Osteoblast (primary cell): ENCODE measurements at places on chromosomes 6 and 20. TPM values are rescaled to one million over a fixed set of nuclear protein-coding genes. Genes with fewer than 3 reads are reported as not detected.

The WFDC2 gene
- not detected in 2 replicates for total RNA-seq

DNA sequence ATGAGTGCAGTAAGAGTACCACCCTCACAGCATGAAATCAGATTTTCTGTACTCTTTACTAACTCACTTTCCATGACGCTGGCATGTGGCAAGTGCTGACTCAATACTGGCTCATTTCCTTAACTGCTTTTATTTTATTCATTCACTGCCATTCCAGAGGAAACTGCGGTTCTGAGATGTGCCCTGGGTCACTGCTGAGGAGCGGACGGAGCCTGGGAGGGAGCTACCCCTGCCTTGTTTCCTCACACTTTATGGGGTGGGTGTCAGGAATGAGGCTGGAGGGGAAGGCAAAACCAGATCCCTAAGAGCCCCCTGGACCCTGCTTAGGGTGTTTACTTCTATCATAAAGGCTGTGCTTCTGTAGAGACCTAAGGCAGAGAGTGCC is 14.4 kb downstream of the NT5E start:
- H3K36me3 ChIP-seq: peaks cover 42% of the 10 kb centered on the region
- no peaks in the 10 kb centered on the region for H3K27me3 ChIP-seq
- DNase-seq: peak; percentile 85
- peak overlapping the region; percentile 100 for H3K27ac ChIP-seq

DNA sequence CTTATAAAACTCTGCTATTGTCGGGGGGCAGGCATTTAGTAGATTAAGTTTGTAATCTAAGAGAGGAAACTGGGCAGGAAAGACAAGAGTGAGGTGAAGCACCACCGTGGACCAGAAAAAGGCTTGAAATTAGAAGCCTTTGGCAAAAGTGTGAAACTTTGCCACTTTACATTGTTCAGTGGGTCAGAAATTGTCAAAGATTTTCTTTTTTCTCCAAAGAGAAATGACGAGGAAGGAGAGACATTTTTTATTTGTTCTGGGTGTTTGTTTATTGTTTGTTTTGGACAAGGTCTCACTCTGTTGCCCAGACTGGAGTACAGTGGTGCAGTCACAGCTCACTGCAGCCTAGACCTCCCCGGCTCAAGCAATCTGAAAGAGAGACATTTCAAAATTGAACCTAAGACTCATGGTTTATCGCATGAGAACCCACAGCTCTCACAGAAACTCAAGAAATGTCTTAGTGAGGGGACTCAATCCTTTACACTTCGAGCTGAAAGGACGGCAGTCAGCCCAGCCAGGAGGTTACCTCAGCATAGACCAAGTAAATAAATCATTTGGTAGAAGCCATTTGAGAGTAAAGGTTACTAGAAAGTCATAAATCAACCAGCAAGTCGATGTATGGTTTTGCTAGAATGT is 262.8 kb upstream of the TAB2 start:
- H3K27ac ChIP-seq: no peak overlapping the region
- no peaks in the 10 kb centered on the region for H3K36me3 ChIP-seq
- peaks cover 8% of the 10 kb centered on the region for H3K4me1 ChIP-seq
- H3K27me3 ChIP-seq: no peaks in the 10 kb centered on the region
- H3K4me3 ChIP-seq: no peak overlapping the region

DNA sequence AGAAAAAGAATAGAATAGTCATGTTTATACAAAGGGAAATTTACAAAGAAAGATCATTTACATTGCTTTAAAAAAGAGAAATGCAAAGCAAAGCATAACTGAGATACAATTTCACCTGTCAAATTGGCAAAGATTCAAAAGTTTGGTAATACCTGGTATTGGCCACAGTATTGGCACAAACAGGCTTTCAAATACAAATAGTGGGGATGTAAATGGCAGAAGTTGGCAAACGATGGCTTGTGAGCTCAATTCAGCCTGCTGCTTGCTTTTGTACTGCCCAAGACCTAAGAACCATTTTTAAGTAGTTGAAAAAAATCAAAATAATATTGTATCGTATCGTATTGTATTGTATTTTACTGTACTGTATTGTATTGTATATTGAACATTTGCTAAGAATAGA is 194.5 kb upstream of the JAG1 start:
- no peaks in the 10 kb centered on the region for H3K36me3 ChIP-seq
- H3K27me3 ChIP-seq: no peaks in the 10 kb centered on the region
- DNase-seq: no peak
- no peak overlapping the region for H3K4me3 ChIP-seq
- no peak overlapping the region for H3K27ac ChIP-seq
- peaks cover 11% of the 10 kb centered on the region for H3K4me1 ChIP-seq

The CLPSL1 gene
- total RNA-seq: not detected in 2 replicates

The PLAGL1 gene
- total RNA-seq: 16.6 and 22.4 TPM in 2 replicates

GRCh38 chr6:53547811-53548496 is 3.1 kb upstream of the GCLC start:
- H3K27ac ChIP-seq: peak overlapping the region; percentile 91
- H3K36me3 ChIP-seq: no peaks in the 10 kb centered on the region
- DNase-seq: peak; percentile 99
- H3K4me3 ChIP-seq: peak overlapping the region; percentile 87

GRCh38 chr20:9508240-9508661 is 6.1 kb upstream of the LAMP5 start:
- peak overlapping the region; percentile 3 for H3K4me3 ChIP-seq
- peaks cover 10% of the 10 kb centered on the region for H3K4me1 ChIP-seq
- H3K27me3 ChIP-seq: peaks cover 58% of the 10 kb centered on the region
- no peak for DNase-seq

The GRM4 gene
- total RNA-seq: 0.36 TPM in 1 of 2 replicates, not detected in the other

GRCh38 chr6:42443312-42444060 is 8.2 kb downstream of the TRERF1 start:
- H3K27ac ChIP-seq: no peak overlapping the region
- no peak for DNase-seq
- H3K27me3 ChIP-seq: no peaks in the 10 kb centered on the region
- H3K36me3 ChIP-seq: peaks cover 3% of the 10 kb centered on the region

The ZBP1 gene
- total RNA-seq: not detected in 2 replicates

The SLC22A7 gene
- not detected in 2 replicates for total RNA-seq

DNA sequence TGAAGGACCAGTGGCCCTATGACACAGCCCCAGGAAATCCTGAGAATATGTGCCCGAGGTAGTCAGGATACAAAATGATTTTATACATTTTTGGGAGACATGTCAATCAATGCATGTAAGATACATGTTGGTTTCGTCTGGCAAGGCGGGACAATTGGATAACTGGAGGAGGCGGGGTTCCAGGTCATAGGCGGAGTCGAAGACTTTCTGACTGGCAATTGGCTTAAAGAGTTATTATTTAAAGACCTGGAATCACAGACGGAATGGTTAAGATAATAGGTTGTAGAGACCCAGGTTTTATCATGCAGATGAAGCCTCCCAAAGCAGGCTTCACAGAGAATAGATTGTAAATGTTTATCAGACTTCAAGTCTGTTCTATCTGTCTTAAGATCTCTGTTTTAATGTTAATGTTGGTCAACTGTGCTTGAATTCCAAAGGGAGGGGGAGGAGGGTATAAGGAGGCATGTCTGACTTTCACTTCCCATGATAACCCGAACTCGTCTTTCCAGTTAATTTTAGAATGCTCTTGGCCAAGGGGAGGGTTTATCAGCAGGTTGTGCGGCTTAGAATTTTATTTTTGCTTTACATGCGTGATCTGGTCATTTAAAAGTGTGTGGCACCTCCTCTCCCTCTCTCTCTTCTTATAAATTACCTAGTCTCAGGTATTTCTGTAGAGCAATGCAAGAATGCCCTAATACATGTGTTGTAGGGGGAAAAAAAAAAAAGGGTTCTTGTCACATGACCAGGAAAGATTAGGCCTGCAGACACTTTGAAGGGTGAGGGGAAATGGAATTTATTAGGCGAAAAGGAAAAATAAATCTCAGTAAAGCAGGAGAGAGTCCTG is 230.7 kb downstream of the NFATC2 start:
- peaks cover 3% of the 10 kb centered on the region for H3K4me1 ChIP-seq
- no peak for DNase-seq

DNA sequence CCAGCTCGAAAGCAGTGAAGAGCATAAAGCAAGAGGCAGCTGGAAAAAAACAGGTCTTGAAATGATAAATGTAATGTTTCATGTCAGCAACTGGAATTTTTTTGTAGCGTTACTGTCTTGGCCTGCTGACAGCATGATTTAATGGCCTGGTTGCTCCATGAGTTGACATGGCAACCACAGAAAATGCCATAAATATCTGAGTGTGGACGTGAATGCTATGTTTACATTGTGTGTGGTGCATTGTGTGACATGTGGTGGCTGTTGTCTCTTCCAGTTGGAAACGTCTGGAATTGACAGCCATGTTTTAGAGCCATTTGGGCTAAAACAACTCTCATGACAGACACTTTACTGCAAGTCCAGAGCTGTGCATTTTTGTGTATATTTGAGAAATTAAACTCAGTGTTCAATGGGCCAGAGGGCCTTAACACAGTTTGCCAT is 170.0 kb downstream of the FOXA2 start:
- H3K36me3 ChIP-seq: no peaks in the 10 kb centered on the region
- H3K27me3 ChIP-seq: no peaks in the 10 kb centered on the region
- no peak overlapping the region for H3K4me3 ChIP-seq

DNA sequence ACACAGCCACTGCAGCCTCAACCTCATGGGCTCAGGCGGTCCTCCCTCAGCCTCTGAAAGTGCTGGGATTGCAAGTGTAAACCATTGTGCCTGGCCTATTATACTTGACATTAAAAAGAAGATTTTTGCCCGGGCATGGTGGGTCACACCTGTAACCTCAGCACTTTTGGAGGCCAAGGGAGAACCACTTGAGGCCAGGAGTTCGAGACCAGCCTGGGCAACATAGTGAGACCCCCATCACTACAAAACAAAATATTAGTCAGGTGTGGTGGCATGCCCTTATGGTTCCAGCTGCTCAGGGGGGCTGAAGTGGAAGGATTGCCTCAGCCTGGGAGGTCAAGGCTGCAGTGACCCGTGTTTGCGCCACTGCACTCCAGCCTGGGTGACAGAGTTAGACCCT is 42.4 kb downstream of the FAM217A start:
- DNase-seq: no peak
- H3K36me3 ChIP-seq: peaks cover 47% of the 10 kb centered on the region
- no peaks in the 10 kb centered on the region for H3K4me1 ChIP-seq
- H3K27ac ChIP-seq: no peak overlapping the region
- no peak overlapping the region for H3K4me3 ChIP-seq

DNA sequence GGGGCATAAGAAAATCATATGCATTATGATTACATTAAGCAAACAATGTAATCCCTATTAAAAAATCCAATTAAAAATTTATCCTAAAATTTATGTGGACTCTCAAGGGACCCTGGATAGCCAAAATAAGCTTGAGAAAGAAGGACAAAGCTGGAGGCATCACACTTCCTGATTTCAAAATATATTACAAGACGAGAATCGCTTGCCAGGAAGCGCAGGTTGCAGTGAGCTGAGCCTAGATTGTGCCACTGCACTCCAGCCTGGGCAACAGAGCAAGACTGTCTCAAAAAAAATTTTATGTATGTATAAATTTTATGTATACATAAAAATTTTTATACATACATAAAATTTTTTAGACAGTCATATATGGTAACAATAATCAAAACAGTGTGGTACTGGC is 48.5 kb upstream of the GCNT2 start:
- no peaks in the 10 kb centered on the region for H3K27me3 ChIP-seq
- H3K27ac ChIP-seq: no peak overlapping the region
- no peaks in the 10 kb centered on the region for H3K4me1 ChIP-seq

DNA sequence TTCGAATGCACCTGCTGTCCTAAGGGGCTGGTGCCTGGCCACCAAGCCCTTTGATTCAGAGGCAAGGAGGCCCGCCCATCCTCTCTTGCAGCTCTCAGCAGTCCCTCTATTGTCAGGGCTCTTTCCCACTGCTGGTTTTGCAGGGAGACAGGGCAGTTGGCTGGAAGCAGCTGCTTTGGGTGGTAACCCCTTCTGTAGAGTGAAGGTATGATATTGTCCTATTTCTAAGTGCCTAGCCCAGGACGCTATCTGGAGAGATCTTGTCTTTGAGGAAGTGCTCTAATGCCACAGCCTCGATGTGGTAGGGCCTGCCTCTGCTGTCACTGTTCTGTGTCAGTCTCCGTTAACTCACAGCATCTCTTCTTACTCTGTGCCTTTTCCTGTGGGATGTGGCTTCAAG is 5.6 kb downstream of the PLCG1 start:
- H3K4me3 ChIP-seq: no peak overlapping the region
- H3K36me3 ChIP-seq: no peaks in the 10 kb centered on the region
- H3K27ac ChIP-seq: no peak overlapping the region
- no peaks in the 10 kb centered on the region for H3K27me3 ChIP-seq
- peaks cover 22% of the 10 kb centered on the region for H3K4me1 ChIP-seq

- H3K36me3 ChIP-seq: no peaks in the 10 kb centered on the region
- no peak overlapping the region for H3K4me3 ChIP-seq
- H3K4me1 ChIP-seq: no peaks in the 10 kb centered on the region
- H3K27ac ChIP-seq: no peak overlapping the region
Observed at GRCh38 chr20:7454047-7454446, 486.2 kb downstream of the HAO1 start.

The SAMD5 gene
- total RNA-seq: 0.59 and 1.1 TPM in 2 replicates

The LRRC1 gene
- total RNA-seq: 7.2 and 8.0 TPM in 2 replicates

The SERPINB6 gene
- total RNA-seq: 80.7 and 83.2 TPM in 2 replicates

The ALDH8A1 gene
- under 0.01 and 0.29 TPM in 2 replicates for total RNA-seq

- no peak overlapping the region for H3K4me3 ChIP-seq
- no peak overlapping the region for H3K27ac ChIP-seq
- DNase-seq: no peak
- peaks cover 3% of the 10 kb centered on the region for H3K4me1 ChIP-seq
- H3K27me3 ChIP-seq: peaks cover 3% of the 10 kb centered on the region
Observed at GRCh38 chr6:137150072-137150471, 23.4 kb downstream of the IL22RA2 start.

The OLIG3 gene
- total RNA-seq: not detected in 2 replicates

- DNase-seq: no peak
- H3K27ac ChIP-seq: no peak overlapping the region
- no peaks in the 10 kb centered on the region for H3K36me3 ChIP-seq
- H3K4me1 ChIP-seq: no peaks in the 10 kb centered on the region
- H3K4me3 ChIP-seq: no peak overlapping the region
Observed at GRCh38 chr6:157430834-157431233, 49.8 kb downstream of the ZDHHC14 start.
